Activated gamma-delta T cell (primary cell): ENCODE measurements at places on chromosomes 3 and 15.

GRCh38 chr3:56761887-56762651 lies 39.7 kb downstream of the ARHGEF3 start:
- DNase-seq: no peak

GRCh38 chr15:90618330-90619125 lies 88.8 kb downstream of the CRTC3 start:
- no peak for DNase-seq

DNA sequence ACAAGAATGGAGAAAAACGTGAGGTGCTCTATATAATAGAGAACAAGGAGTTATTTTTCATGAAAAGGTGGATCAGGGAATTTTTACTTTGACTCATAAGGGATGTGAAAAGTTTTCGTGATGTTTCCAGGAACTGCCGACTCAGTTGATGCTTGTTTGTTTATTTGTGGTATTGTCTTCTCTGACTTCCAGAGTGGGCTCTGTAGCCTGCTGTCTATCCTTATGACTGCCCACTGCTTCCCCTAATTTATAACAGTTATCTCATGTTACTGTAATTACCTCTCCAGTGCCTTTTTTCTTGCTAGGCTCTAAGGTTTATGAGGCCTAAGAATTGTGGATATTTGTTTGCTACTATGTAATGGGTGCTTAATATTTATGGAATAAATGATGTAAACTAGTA lies 12.3 kb downstream of the ARL13B start:
- no peak for DNase-seq

DNA sequence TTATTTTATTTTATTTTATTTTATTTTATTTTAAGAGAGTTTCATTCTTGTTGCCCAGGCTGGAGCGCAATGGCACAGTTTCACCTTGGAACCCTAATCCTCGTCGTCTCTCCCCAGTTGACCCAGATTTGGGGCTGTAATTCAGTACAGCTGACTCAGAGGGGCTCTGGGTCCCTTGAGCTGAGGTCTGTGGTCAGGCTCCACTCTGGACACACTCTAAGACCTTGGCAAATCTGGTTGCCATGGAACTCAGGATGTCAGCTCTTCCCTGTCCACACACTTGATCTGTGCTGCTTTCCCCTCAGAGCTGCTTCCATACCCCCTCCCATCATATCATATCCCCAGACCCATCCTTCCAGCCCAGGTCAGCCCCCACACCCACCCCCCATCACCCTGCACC lies 675 bp upstream of the CYP11A1 start:
- no peak for DNase-seq
